Activated CD4-positive, alpha-beta T cell treated with anti-CD3 and anti-CD28 coated beads for 48 hours (primary cell): ENCODE measurements at places on chromosomes 3 and 15.

- no peak for DNase-seq
These were observed 9.6 kb upstream of the CLDN16 start for GRCh38 chr3:190378240-190378891.

DNA sequence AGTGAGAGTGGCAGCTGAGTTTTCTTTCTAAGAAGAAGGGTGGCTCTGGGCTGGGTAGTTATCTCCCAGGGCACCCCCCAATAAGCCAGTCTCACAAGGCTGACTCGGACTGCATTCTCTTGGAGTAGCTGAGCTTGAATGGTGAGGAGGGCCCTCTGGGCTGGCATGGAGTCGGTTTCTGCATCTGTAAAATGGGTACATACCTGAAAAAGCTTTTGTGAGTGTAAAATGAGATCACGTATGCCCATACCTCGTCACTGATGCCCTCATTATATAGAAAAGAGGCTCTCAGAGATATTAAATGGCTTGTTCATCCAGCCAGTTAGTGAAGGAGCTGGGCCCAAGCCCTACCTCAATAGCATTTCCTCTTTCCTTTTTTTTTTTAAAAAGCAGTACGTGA, 41.2 kb downstream of the SMAD6 start:
- no peak for DNase-seq

- no peak for DNase-seq
These were observed 59.6 kb downstream of the SLC12A8 start for GRCh38 chr3:125152951-125153350.

DNA sequence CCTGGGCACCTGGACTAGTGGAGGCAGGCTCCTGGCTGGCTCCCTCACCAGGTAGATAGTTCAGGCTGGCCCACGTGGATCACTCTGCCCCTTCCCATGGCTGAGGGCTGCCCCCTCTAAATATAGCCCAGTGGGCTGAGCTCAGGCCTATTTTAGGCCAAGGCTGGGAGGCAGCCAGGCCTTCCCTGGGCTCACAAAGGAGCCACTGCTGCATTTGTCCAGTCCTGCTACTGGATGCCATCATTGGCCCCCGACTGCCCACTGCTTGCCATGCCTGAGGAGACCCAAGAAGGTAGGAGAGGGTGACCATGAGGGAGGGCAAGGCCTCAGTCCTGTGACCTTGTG, at the start of gene LSMEM2:
Gene LSMEM2, plus strand, starts transcription at position 208 of the 345 bp plus-strand sequence. Its CDS starts 27 bp downstream, at position 235.
- no peak for DNase-seq

DNA sequence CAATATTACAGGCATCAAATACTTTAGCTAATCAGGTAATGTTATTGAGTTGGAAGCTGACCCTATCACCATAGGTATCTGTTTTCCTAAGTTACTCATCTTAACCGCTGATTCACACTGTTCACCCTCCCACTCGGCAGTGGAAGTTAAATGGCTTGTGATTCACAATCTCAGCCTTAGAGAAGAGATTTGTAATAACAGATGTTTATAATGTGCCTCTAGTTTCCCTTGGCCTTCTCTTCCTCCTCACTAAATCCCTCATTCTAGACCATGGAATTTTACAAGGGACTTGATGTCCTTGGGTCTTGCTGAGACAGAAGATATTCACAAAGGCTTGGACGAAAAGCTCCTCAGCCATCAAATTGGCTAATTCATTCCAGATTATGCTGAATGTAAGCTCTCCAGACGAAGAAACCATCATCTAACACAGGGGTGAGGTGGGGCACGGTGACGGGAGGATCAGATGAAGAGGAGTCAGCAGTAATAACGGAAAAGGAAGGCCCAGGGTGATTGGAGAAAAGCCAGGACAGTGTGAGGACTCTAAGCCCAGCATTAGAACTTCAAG, 931.7 kb downstream of the MCTP2 start:
- no peak for DNase-seq

DNA sequence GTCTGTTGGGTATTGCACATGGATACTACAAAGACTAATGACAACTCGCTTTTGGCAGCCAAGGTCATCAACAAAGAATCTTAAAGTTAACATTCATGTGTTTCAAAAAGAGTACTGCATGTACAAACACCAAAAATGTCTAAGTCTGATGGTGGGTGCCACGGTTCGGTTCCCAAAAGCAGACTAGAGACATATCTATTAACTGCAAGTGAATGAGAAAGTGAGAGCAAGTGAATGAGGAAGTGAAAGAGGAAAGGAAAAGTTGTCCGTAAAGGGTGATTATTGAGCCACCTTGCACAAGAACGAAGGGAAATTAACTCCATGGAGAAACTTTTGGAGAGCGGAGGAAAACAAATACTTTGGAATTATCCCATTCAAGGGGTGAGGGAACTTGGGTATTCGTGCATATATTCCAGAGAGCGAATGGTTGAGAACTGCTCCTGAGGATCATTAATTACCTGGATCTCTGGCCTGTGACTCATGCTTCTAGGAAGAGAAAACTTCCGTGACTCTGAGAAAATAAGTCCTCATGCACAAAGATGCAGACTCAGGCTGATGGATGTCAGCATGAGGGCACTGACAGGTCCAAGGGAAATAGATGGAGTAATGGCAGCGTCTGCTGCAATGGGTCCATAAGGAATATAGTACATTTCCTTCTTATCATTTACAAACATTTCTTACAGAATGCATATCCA, 336.5 kb upstream of the TGFBR2 start:
- no peak for DNase-seq

DNA sequence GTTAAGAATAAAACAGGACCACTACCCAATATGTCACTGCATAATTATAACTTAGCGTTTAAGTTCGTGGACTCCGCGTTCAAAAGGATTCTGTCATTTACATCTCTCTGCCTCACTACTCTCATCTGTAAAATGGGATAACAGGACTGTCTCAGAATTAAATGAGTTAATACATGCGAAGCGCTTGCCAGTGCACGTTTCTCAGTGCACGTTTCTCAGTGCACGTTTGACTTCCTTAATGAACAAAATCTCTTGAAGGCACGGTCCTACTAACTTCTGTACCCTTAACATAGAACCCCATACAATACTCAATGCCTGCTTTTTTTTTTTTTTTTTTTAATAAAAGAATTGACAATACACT, 499 bp downstream of the RABL3 start:
- DNase-seq, result no peak

DNA sequence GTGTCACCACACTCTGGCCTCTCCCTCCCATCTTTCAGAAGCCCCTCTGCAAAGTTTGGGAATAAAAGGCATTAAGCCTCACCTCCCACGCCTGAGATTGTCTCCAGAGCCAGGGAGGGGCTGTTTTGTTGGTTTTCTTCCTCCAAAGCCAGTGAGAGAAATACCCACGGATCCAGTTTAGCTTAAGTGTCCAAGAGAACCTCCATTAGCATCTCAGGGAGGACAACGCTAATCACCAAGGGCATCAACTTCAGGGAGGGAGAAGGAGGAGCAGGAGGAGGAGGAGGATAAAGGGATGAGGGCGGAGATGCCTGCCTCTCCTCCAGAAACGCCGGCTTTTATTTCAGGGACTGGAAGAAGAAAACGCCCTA, 101.6 kb downstream of the SRGAP3 start:
- no peak for DNase-seq

DNA sequence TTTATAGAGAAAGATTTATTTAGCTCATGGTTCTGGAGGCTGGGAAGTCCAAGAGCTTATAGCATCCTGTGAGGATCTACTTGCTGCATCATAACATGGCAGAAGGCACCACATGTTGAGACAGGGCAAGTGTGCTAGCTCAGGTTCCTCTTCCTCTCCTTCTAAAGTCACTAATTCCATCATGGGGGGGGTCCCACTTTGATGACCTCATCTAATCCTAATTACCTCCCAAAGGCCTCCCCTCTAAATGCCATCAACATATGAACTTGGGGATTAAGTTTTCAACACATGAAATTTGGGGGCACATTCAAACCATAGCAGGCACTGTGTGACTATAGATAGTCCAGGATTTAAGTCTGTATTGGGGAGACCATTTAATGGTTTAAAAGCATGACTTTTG, 297.1 kb upstream of the ROPN1 start:
- no peak for DNase-seq

- DNase-seq, result peak; percentile 63
These were observed 63.9 kb downstream of the IQSEC1 start for GRCh38 chr3:13009132-13009945.

GRCh38 chr3:186534113-186534669, 10.0 kb downstream of the CRYGS start:
- DNase-seq, result peak; percentile 68

DNA sequence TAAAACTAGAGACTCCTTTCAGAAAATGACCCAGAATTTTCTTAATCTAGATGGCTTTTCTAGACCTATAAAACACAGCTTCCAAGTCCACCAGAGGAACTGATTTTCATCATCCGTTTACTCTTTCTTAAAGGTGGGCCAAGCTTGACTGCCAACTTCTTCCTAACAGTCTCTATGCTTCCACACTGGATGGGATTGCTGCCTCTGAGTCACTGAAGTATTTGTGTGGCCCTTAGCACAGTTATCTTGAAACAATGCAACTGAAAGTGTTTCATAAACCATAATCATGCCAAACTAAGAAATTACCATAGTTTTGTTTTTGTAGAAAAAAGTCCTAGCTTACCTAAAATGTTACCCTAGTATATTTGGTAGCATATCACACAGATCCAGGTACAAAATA, 985.7 kb downstream of the TUSC7 start:
- no peak for DNase-seq

DNA sequence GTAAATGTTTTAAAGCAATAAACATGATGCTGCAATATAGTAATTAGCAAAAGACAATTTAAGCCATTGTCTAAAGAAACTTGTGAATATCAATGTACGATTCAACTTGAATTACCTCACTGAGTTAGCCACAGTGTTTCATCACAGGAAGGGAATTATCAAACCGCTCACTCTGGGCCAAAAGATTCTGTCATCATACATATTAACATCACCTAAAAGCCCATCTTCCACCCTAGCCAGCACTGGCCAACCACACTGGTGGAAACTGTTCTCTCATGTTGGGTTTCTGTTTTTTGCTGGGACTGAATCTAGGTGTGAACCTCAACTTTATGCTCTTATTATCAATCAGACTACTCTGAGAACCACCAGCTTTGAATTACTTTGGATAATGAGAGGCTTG, 497.7 kb upstream of the THBS1 start:
- DNase-seq, result no peak

DNA sequence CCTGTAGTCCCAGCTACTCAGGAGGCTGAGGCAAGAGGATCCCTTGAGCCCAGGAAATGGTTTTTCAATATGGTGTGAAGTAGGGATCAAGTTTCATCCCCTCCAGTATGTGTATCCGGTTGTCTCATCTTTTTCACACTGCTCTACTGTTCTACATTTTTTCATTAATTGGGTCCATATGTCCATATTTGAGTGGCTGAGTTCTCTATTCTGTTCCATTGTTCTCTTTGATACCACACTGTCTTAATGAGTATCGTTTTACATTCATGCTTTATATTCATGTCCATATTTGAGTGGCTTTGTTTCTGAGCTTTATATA, 81.6 kb upstream of the LRRFIP2 start:
- DNase-seq, result no peak

DNA sequence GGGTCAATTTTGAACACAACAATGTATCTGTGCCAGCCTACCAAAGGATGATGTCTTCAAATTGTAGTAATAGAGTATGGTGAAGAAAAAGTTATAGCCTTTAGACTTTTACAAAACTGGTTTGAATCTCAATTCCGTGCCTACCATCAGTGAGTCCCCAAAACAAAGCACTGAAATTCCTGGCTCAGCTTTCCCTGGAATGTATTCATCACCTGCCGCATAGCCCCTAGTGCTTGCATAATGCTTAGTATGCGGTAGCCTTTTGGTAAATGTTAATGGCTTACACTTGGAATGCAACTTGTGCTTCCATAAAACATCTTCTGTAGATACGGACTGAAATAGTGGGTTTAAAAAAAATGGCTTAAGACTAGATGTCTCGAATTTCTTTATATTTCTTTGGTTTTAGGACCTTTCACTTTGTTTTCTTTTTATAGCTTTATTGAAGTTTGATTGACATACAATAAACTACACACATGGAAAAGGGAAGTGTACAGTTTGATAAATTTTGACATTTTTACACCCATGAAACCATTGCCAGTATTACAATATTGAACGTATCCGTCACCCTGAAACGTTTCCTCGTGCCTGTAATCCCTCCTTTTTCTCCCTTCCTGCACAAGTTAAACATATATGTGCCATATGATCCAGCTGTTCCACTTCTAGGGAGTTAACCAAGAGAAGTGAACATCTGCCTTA, 12.1 kb downstream of the SACM1L start:
- no peak for DNase-seq

- DNase-seq, result no peak
These were observed 190.8 kb upstream of the FAM3D start for GRCh38 chr3:58857402-58857801.

DNA sequence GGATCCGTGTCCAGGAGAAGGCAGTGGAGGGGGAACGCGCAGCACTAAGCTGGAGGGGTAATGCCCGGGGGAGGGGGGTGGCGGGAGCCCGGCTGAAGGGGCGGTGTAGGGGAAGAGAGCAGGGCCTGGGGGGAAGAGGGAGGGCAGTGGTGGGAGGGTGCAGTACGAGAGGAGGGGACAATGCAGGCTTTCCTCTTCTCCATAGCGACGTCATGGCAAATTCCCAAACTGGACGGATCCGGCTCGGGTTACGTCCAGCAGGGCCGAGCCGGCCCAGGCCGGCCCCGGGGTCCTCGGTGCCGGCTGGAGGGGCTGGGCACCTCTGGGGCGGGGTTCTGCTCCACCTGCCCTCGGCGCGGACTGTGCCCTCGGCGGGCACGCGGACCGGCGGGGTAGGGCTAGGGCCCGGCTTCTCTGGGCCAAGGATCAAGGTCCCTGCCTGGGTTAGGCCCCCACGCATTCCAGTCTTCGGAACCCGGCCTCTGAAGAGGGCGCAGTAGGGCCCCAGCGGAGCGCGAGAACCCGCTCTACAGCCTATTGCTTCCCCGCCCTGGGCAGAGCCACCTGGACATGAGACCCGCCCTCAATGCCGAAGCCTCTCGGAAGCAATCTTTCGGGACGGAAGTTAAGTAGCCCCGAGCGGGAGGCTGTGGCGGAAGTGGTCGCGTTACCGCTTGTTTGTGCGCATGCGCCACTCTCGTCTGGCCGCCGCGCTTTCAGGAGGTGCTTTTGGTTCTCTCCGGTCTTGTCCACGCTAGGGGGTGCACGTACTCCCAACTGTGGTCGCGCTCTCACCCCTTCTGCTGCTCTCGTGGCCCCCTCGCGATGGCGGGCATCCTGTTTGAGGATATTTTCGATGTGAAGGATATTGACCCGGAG, 1.4 kb downstream of the POLR2H start:
- DNase-seq, result peak; percentile 97

DNA sequence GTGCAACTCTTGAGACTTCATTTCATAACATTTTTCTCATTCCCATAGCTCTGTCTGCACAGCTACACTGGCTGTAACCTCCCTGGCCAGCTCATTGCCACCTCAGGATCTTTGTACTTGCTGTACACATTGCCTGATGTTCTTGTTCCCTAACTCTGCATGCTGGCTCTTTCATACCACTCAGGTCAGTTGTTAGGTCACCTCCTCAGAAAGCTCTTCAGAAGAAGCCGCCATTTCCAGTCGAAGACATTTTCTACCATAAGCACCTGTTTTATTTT, 176.2 kb downstream of the AKAP13 start:
- no peak for DNase-seq

GRCh38 chr3:143081365-143081764, 38.2 kb upstream of the CHST2 start:
- DNase-seq, result no peak

- no peak for DNase-seq
These were observed 364.7 kb downstream of the EPHB1 start for GRCh38 chr3:135159681-135160247.

- no peak for DNase-seq
These were observed 41.1 kb downstream of the TTBK2 start for GRCh38 chr15:42879443-42879842.
